CD4-positive, alpha-beta T cell treated with Interleukin-21 for 1 hour (primary cell): ENCODE measurements at places on chromosomes 6 and 20.

DNA sequence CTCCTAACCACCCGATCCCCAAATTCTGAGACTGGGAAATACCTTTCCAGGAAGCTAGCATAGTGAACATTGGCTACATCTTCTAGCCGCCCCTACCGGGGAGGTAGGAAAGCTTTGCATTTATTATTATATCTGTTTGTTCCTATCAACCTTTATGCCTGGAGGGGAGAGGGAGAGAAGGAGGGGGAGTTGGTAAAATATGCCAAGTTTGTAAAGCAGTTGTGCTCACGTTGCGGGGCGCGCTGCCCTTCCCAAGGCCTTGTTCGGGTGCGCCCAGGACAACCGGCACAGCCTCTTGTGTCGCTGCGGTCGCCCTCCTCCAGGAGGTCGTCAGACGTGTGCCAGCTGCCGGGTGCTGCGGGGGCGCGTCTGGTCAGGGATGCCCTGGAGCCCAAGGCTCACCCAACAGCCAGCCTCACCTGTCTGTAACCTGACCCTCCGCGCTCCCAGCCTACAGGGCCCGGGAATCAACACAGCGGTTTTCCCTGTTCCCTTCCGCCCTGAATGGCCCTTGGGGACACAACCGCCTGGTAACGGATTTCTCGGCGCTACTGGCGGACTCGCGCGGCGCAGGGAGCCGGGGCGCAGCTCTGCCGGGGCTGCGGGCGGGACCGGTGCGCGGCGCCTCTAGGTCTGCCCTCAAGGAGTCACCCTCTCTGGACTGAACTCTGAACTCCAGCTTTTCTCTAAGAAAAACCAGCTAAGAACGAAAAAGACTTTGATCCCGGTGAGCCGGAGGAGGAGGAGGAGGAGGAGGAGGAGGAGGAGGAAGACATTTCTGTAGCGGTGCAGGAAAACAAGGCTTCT is 1.1 kb upstream of the OVOL2 start:
- DNase-seq: no peak

GRCh38 chr6:16153211-16153820 is 24.4 kb downstream of the MYLIP start:
- no peak for DNase-seq

DNA sequence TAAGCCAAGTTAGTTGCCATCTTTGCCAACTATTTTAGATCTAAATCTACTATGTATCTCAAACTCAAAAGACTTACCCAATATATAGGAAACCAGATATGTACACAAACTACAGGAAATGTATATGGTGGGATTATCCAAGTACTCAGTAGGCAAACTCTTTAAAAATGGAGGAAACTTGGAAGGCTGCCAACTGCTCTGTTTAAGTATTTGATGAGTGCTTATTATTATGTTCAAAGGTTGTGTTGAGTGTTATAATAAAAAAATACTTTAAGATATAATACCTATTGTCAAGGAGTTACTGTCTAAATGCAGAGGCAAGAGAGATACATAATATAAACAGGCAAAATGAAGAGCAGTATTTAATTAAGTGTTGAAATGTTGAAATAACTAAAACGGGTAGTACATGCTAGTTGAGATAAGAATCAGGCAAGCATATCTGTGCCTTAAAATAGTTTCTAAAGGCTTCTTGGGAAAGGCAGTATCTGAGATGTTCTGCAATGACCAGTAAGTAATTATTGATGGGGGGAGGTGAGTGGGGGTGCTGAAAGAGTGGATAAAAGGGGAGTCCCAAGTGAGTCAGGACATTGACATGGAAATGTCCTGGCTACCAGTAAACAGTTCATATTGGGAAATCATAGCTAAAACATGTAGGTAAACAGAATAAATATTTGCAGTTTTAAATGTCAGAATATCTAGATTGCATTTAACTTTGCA is 6.5 kb upstream of the DST start:
- DNase-seq: no peak

DNA sequence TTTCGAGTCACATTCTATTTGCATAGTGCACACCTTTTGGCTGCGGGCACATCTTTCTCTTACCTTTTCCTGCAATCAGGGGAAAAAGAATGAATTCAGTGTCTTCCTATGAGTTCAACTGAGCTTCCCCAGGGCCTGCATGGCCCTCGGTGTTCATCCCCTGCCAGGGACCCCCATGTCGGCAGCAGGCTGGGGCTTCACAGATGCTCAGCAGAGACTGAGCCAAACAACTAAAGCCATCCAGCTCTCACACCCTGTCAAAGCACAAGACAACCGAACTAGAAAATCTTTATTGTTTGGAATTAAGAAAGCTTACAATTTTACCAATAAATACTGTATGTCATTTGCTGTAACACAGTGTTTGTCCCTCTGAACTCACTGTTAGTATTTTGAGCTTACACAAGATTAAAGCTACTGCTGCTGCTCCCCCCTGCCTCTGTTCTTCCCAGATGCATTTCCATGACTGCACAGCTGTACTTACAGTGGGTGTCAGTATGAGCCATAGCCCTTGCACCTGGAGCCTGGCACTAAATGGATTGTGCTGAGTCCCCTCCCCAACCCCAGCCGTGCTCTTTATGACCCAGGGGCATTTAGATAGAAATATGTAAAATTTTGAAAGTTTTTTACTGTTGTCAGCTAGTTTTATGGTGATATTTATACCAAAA is 205.8 kb downstream of the TMEM242 start:
- no peak for DNase-seq

- no peak for DNase-seq
Measured at GRCh38 chr6:47836046-47836445, 54.2 kb downstream of the OPN5 start.

- DNase-seq: no peak
Measured at GRCh38 chr6:111858347-111858746, 14.9 kb downstream of the FYN start.

DNA sequence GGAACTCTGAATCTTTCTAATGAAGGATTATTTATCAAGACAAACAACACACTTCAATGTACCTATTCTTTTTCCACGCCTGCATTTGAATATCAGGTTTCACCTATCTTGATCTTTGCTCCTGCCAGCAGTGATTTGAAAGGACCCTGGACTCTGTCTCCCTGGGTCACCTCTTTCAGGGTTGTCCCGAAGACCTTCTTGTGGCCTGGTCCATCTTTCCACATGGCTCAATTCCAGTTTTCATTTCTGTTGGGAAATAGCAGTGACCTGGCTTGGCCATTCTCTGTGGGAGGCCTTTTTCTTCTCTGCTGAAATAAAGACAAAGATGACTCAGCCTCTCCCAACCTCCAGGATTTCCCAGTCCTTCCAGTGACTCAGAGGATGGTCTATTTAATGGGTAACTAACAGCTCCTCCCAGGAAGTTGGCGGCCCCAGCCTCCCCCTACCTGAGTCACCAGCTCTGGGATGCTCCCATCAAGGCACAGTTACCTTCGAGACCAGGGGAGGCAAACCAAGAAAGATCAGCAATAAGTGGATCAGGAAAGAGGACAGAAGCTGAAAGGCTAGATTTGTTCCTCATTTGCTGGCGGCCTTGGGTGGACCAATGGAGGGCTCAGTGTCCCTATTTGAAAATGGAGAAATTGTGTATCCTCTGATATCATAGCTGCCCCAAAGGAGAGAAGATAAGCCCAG is 120.2 kb upstream of the RNF24 start:
- no peak for DNase-seq

DNA sequence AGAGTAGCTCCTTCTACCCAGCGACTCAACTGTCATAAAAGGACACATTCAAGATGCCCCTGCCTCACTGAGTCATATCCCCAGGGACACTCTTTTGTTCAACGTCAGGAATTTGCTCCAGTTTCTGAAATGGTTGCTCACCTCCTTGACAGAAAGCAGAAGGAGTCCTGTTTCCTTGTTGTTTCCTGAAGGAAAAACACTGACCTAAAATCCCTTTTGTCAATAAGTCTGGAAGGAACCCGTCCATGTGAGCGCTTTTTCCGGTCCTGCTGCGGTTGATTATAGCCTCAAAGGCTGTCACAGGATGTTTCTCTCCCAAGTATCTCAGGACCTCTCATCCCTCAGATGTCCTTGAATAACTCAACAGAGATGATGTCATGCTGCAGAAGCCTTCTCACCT is 113.6 kb upstream of the PLEKHG1 start:
- DNase-seq: no peak

GRCh38 chr6:40996591-40997233 is 42.3 kb downstream of the UNC5CL start:
- DNase-seq: no peak

DNA sequence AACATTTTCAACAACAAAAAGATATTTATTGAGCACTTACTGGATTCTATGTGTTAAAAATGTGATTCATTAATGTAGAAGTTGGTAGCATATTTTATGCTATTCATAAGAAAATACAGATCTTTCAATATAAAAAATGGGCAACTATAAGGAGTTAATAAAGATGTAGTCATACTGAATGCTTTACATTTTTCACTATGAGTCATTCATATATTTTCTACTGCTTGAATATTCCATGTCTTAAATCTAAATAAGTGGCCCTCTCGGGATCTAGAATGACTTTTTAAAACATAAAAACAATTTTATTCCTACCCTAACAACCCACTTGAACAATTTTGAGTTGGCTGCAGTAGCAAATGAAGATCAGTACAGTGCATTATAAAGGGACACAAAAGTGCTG is 362.1 kb downstream of the PHF3 start:
- no peak for DNase-seq

- no peak for DNase-seq
Measured at GRCh38 chr20:7703996-7704395, 236.3 kb downstream of the HAO1 start.

DNA sequence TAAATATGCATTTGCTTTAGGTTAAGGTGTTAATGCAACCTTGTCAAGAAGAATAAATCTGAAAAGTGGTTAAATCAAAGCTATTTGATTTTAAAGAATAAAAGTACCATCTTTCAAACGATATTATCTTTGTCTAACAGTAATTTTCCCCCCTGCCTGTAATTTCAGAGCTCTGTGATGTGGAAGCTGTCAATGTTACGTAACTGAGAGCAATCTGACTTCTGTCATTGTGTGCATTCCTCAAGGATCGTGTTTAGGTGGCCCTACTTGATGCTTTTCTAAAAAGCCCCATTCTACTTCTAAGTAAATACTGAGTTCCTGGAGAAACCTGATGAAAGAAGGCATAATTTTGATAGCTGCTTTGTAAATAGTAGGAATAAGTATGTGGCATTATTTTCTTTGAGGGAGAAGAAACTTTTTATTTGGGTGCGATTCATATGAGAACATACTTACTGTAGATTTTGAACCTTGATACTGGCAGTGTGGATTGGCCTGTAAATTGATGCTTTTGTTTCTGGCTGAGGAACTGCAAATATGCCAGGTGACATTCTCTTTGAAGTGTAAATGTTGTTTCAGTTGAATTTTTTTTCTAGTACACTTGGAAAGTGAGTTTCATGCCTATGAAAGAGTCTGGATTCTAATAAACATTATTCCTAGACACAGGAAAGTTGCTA is 529.6 kb upstream of the FLRT3 start:
- DNase-seq: no peak
